Lower lobe of right lung (tissue), 2 donors: ENCODE measurements at places on chromosomes 13 and 19. TPM values are rescaled to one million over a fixed set of nuclear protein-coding genes. Genes with fewer than 3 reads are reported as not detected.

ZNF571 gene
- 4.8 TPM for total RNA-seq

GRCh38 chr19:50377051-50377461 lies 799 bp downstream of the NR1H2 start:
- DNase-seq = no peak

GRCh38 chr13:23506071-23506806 lies 64.0 kb upstream of the TNFRSF19 start:
- no peak for DNase-seq

DNA sequence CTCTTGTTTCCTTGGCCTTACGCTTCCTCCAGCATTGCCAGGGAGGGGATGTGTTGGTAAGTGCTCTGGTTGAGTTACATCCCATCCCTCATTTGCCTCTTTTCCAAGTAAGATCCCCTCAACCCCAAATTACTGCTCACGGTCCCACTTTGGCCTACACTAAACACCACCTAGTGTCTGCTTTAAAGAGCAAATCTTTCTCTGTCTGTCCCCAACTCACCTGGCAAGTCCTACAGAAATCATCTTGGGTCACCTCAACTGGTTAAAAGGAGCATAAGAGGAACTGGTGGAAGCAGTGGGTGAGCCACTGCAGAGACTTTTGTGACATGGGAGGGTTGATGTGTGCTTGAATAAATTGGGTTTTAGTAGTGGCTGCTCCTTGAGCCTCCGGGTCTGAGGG lies 55.2 kb upstream of the SERPINE3 start:
- DNase-seq = no peak
